ENCODE measurements at places on chromosomes 7 and 10. TPM values are rescaled to one million over a fixed set of nuclear protein-coding genes. Genes with fewer than 3 reads are reported as not detected.

- DNase-seq = no peak
Observed at GRCh38 chr10:128907155-128907941, 559.7 kb upstream of the MGMT start.

DYDC2 gene
- 0.16 TPM for total RNA-seq

GRCh38 chr7:3162289-3162688 is 118.6 kb upstream of the CARD11 start:
- peak; percentile 64 for DNase-seq

- no peak for DNase-seq
Observed at GRCh38 chr7:30465811-30466180, 12.8 kb downstream of the NOD1 start.

GRCh38 chr7:40597517-40597916 is 462.7 kb downstream of the SUGCT start:
- DNase-seq = peak; percentile 92

RTKN2 gene
- total RNA-seq = 0.98 TPM

DNA sequence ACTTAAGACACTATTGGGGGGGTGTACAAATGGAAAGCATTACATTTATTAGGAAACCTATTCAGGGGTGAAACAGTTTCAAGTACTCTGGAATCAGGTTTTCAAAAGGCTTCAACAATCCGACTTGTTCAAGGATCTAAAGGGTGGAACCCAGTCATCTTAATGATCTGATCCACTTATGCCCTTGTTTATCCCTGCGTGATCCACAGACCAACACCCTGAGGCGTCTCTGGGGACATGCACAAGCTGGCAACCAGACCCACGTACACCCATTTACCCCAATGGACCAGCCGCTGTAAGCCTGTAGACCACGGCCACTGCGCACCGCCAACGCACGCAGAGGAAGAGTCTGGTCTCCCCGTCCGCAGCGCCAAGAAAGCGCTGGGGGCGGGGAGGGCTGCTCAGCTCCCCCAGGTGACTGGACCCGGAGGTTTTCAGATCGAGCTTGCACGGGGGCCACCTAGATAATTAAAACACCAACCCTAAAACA is 13.4 kb downstream of the HNRNPF start:
- peak; percentile 21 for DNase-seq

DNA sequence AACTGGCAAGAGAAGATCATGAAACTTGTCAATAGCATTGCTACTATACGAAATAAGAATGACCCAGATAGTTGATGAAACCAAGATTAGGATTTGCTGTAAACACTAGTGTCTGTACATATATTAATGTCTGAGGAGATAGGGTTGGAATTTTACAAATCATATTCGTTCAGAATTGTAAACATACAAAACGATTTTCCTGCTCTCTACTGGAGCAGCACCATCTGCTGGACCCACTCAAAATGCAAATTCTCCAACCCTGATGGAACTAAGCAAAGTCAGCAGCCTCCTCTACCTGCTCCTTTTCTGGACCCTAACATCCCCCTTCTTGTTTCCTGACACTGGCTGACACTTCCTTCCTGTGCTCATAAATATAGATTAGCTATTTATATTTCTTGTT is 29.4 kb upstream of the SGMS1 start:
- DNase-seq = peak; percentile 23

DNA sequence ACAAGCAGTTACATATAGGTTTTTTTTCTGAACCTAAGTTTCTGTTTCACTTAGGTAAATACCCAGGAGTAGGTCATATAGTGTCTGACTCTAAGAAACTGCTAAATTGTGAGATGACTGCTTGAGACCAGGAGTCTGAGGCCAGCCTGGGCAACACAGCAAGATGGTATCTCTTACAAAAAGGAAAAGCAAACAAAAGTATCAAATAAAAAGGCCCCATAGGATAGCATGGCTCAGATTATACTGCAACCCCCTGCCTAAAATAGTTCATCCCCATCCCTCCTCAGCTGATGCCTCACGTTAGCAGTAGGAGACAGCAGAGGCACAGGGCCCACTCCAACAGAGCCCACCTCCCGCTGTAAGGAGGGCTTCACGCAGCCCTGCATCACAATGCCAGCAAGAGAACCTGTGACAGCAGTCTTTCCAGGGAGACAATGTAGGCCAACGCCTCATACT is 90.3 kb downstream of the SRPK2 start:
- DNase-seq = no peak

GPR146 gene
- total RNA-seq = 8.4 TPM

GRCh38 chr10:28628184-28628893 is 49.0 kb upstream of the BAMBI start:
- peak; percentile 79 for DNase-seq

RAPGEF5 gene
- 16.3 TPM for total RNA-seq

EZH2 gene
- total RNA-seq = 16.7 TPM

DNA sequence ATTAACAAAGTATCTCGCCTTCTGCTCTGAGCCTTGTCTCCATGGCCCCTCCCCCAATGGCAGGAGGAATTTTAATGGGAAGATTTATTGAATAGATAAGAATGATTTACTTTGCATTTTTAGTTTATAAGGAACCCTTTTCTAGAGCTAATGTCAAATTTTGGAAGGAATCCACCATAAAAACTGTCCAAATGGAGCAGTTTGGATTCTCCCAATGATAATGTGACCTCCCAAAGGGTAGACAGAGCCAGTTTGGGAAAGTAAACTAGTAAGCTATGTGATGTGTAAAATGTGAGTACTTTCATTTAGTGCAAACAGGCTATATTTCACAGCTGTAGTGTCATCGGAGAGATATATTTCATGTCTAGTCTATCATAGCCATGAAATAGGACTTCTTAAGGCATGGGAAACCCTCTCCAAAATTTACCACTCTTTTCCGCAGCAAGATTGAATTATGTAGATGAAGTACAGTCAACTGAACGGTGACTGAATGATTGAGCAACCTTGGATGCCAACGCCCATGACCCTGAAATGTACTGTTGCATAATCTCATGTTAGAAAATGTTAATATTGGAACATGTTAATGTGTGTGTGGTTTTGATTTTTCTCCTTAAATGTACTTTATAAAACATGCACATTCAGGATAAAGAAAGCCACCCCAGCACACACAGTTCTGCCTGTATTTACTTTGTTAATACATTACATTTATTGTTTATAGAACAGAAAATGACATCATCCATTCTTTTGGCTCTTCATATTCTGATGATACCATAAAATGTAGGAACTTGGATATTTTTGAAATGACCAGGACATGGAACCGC is 140.6 kb downstream of the NRP1 start:
- no peak for DNase-seq

DNA sequence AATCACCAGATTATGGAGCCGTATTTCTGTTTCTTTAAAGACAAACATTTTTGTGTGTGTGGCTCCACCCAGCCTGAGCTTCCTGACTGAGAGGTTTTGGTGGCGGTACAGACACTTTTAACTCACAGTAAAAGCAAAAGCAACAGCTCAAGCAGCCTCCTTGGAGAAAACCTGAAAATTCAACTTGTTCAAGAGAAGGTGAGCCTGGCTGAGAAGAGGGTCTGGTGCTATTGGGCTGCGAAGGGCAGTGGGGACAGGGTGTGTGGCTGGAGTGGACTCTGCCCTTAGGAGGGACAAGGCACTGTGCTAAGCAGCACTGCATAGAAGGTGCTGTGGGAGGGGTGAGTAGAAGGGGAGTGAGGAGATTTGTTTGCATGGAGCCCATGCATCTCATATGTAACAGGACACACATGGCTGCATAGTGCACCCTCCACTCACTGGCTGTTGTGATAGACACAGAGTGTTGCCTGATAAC is at the start of gene GIMAP7:
Gene GIMAP7 (plus strand): TSS at position 125 of the 475 bp plus-strand sequence. CDS start 5,103 bp downstream, outside the sequence.
- DNase-seq = no peak

CUBN gene
- 7.8 TPM for total RNA-seq

FLNC gene
- 0.11 TPM for total RNA-seq

DNA sequence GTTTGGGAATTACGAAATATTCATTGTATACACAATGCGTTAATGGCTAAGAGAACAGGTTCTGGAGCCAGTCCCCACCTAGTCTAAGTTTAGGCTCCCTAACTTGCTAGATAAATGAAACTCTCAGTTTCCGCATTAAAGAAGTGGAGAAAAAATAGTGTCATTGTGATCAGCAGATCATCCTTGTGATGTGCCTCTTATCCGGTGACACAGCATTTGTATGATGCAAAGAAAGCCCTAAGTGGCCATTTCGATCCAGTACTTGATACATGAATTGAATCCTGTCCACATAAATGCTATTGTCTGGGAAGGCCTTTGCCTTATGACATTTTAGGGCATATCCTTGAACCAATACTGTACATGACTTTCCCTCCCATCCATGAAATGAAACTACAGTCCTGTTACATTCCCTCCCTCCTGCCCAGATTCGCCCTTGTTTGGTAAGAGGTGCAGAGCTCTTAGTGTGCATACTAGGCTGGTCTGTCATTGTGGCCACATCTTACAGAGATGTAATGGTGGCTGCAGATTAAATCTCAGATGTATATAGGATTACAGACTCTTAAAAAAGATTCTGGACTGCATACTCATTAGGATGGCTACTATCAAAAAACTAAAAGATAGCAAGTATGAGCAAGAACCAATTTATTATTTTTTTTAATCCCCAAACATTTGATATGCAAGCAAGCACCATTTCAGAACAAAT is 80.9 kb downstream of the LRRC4 start:
- DNase-seq = peak; percentile 99

CISD1 gene
- 43.6 TPM for total RNA-seq

GIMAP6 gene
- total RNA-seq = not detected

DNA sequence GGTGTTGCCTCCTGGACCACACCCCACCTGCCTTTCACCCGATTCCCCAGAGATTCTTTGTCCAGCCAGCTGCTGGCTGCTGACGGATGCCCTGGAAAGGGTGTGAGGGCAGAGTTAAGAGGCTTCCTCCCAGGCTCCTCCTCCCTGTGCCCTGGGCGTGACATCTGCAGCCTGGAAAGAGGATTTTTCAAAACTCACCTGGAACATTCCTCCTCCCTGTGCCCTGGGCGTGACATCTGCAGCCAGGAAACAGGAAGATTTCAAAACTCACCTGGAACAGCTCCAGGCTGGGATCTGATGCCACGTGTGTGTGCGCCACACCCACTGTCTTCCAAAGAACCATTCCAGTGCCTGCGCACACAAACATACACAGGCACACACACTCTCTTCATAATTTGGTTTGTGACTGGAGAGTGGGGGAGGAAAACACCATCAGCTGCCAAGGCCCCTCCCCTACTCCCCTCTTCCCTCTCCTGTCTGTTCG is 5.2 kb downstream of the MARVELD1 start:
- no peak for DNase-seq

FAM107B gene
- 15.8 TPM for total RNA-seq

CRHR2 gene
- total RNA-seq = not detected

DNA sequence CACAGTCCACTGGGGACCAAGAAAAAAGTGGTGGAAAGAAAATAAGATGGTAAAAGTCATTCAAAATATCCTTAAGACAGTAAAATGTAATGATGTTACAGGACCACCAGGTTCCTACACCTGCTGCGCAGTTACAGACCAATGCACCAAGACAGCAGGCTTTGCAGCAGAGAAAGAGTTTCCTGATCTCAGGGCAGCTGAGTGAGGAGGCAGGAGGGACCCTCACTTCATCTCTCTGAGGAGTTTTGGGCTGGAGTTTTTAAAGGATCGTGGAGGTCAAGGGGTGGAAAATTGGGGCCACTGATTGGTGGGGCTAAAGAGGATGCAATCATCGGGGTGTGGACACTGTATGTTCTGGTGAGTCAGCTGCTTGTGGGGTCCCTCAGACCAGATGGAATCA is 100.0 kb downstream of the BMS1 start:
- DNase-seq = no peak

GRCh38 chr7:133709036-133709880 is 417.9 kb upstream of the LRGUK start:
- no peak for DNase-seq

RBP4 gene
- total RNA-seq = not detected

DNA sequence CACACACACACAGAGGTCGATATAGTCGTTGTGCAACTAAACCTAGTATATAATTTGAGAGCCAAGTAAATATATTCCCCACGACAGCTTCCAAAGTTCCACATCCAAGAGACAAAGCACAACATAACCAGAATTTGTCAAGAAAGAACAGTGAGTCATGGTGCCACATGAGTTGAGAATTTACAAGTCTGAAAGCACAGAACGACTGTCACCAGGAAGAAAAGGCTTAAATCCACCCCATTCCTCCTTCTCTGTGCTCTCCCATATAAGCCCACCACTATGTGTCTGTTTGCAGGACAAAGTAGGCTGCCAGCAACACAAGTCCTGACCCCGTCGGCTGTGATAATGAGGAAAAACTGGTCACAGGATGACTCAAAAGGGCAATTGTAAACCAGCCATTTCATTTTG is 32.8 kb downstream of the GSAP start:
- peak; percentile 23 for DNase-seq

FAM237B gene
- not detected for total RNA-seq

DNA sequence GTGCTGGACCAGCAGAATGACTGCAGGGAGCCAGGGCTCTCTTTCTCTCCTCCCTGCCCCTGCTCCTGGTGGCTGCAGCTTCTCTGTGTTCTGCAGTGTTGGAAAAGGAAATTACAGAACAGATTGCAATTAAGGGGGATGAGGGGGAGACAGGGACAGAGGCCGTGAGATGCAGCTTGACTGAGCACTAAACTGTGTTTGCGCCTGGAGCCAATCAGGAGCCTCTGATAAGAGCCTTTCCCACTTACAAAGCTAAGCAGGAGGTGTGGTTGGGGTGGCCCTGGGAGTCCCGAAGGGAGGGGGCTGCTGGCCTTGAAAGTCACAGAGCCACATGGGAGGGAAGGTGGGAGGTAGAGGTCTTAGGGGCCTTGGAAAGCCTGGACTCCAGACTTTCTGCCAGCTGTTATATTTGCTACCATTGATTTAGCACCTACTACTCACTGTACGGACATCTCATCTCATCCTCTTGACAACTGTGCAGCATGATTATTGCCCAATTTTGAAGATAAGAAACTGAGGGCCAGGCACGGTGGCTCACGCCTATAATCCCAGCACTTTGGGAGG is 26.7 kb downstream of the TRIM8 start:
- no peak for DNase-seq

TFR2 gene
- total RNA-seq = 0.29 TPM

DNA sequence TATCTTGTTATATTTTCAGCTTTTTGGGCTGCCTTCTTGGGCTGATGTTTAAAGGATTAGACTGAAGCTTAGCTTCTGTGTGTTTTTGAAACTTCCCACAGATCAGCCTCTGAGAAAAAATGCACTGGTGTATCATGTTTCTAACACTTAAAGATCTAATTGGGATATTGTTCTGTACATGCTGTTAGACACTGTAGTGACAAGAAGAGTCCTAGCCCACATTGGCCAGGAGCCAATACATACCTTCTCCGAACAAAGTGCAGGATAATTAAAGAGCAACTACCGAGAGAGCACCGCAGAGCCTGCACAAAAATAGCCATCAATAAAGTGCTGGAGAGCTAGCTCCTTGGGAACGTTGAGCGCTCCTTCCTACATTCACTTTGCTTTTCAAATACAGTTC is 289.4 kb upstream of the SP8 start:
- no peak for DNase-seq
